Jurkat, Clone E6-1 (cell line): ENCODE measurements at places on chromosomes 5 and 9.
A peak's percentile ranks its signal among the peaks of the same experiment; 100 is the strongest.

DNA sequence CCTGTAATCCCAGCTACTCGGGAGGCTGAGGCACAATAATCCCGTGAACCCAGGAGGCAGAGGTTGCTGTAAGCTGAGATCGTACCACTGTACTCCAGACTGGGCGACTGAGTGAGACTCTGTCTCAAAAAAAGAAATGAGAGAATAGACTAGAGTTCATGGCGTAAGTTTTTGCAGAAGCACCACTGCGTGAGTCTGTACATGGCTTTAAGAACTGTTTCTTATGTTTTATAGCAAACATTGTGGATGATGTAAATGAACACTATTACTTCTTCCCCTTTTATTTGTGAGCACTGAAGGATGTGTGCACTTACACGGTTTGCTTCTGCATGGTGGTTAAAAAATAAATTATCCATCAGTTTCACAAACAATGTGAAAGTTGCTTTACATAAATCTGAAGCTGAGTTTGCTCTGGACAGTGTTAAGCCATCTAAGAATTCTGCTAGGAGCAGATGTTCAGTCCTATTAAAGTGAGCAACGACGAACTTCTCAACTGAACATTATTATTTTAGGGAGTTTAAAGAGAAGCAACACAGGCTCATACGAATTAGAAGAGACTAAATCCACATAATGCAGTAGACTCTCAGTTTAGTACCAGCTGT, 52.5 kb downstream of the ZFAND5 start:
- no peak for DNase-seq

DNA sequence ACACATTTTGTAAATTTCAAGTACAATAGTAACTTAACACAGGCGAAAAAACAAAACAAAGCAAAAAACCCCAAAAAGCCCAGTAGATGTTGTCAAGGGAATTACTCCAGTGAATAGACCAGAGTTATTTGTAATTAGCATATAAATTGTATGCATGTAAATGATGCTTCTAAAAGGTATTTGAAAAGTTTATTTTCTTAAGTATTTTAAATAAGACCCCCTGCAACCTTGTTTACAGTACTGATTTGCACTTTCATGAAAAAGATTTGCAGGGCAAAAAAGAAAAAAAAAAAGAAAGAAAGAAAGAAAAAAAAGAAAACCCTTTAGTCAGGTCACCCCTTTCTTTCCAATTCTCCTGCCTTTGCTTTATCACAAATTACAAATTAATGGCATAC, 372.3 kb upstream of the IRX2 start:
- DNase-seq: no peak

GRCh38 chr5:74903165-74903787, 37.1 kb upstream of the FAM169A start:
- no peak for DNase-seq

DNA sequence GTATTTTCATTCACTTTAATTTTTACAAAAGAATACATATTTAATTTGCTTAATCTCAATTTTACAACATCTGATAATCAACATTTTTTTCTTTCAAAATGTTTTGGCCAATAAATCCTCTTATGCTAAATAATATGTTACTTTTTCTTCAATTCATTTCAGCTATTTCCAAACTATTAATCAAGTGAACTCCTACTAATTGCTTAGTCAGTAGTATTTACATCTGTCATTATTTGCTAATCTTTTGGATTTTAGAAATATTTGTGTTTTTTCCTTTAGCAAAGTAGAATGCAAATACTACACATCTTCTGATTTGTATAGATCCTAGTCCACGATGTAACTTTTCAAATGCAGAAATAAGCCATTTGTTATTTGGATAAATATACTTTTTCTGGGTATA, 1.6 kb upstream of the TNPO1 start:
- DNase-seq: no peak

DNA sequence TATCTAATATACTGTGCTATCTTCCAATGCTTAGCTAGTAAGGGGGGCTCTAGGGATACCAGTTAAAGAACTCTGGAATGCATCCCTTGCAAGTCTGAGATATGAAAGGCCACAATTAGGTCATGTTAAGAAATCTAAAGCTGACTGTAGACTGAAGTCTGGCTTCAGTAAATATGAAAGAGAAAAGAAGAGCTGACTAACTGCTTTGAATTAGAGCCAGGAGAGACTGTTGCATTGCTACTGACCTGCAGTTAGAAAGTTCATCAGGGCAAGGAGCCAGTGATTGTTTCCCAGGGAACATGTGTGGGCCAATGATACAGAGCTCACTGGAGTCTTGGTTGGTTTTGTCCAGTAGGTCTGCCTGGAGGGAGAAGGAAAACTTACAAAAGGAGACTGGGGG, 472.1 kb upstream of the TNC start:
- DNase-seq: no peak

DNA sequence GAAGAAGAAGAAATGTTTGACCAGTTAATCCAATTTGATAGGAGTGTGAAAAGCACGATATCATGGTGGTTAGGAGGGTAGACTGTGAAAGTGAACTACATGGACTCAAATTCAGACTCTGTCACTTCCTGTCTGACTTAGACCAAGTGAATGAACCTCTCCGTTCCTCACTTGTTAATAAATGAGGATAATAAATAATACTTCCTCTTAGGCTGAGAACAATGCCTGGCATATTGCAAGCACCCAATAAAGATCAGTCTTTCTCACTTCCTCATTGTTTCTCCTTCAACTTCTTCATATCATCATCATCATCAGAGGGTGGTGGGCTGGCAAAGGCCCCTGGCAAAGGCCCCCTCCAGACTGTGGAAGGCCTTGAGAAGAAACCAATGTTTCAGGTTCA, 148.7 kb downstream of the CDK5RAP2 start:
- no peak for DNase-seq

GRCh38 chr9:121735065-121735792, 83.8 kb downstream of the DAB2IP start:
- no peak for DNase-seq

- DNase-seq: no peak
These were observed 3.5 kb downstream of the ELAVL2 start for GRCh38 chr9:23822261-23823169.

- DNase-seq: no peak
These were observed 253.1 kb downstream of the PDE4D start for GRCh38 chr5:59640411-59640810.

- no peak for DNase-seq
These were observed 540.2 kb upstream of the TRPC7 start for GRCh38 chr5:136905571-136905970.

GRCh38 chr5:54310433-54311175, at the start of gene ARL15:
TSS of gene ARL15 (minus strand) at chr5:54310573.
- peak; percentile 97 for DNase-seq

- no peak for DNase-seq
These were observed 486.8 kb downstream of the PSAT1 start for GRCh38 chr9:78783743-78784142.
